ENCODE measurements at places on chromosomes 2 and 18.
A peak's percentile ranks its signal among the peaks of the same experiment; 100 is the strongest.

GRCh38 chr18:7090771-7091170 is 26.8 kb downstream of the LAMA1 start:
- DNase-seq: no peak

DNA sequence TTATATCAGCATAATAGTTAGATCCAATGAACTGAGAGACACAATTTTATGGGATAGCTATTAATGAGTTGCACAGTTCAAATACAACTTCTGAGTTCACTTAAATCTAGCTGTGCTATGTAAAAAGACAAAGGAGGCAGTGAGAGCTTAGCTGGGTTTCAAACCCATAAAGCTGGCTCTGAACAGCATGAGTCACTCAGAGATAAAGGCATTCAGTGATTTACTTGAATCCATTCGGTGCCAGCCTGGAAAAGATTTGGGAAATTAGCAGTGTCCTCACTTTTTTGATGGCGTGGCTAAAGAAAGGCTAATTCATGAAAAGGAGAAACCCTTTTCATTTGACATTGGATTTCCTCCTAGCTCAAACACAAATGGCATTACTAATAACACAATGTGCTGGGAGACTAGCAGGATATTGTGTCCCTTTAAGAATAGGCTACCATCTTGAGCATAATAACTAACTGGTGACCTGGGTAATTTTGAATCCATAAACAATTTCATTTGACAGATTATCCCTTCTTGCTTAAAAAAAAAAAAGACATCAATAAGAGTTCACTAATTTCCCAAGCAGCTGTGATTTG is 98.4 kb upstream of the NEUROD1 start:
- no peak for DNase-seq

- DNase-seq: peak; percentile 35
Measured at GRCh38 chr2:173414823-173415322, 60.2 kb downstream of the CDCA7 start.

DNA sequence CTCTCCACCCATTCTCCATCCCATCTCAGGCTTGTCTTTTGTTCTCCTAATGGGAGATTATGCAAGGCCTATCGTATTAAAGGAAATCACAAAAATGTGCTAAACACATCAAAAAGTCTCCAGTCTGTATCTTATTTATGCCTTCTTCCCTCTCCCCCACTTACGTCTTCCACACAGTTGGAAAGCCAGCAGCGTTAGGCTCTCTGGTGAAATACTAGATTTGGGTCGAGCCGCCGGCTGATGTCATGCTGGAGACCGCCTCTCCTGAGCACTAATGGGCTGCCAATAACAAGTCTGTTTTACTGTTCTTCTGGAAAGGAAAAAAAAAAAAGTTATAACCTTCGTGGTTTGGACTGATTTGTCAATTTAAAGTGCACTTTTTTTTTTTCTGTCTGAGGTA is 182.7 kb upstream of the SIX2 start:
- DNase-seq: no peak

- DNase-seq: no peak
Measured at GRCh38 chr2:178805457-178805856, 1.8 kb downstream of the TTN start.

- peak; percentile 15 for DNase-seq
Measured at GRCh38 chr18:26448714-26449159, 99.6 kb downstream of the KCTD1 start.

DNA sequence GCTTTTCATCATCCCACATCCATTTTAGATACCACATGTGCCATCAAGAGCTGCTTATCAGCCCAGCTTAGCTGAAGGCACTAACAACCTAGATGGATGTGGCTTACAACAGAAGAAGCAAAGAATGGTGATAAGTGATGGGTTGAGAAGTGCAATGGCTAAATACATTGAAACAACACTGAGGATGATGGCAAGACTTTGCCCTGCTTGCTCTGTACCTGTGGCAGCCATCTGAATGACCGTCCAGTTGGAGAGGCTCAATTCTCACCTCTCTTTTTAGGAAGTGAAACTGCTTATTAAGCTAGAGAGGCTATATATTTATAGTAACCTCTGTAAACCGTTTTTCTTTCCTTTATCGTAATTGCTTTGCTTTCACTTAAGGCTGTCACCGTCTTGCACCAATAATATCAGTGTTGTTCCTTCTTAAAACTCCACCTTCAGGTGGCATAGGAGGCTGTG is 5.7 kb downstream of the GPATCH11 start:
- no peak for DNase-seq

DNA sequence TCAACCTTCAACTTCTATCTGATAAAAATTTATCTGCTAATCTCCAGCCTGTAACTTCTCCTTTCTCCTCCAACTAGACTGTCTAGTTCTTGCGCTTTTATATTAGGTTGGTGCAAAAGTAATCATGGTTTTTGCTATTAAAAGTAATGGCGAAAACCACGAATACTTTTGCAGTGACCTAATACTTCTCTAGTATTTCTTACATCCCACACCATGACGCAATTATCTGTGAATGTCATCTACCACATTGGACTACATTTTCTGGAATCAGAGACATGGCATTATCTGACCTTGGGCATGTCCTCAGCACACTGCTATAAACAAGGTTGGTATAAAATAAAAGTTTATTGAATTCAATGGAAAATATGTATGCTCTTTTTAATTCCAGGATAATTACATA is 370.2 kb upstream of the LYPD1 start:
- no peak for DNase-seq

GRCh38 chr2:237917696-237918374 is 49.0 kb upstream of the UBE2F start:
- no peak for DNase-seq

- no peak for DNase-seq
Measured at GRCh38 chr2:134183679-134184078, 70.2 kb upstream of the MGAT5 start.

DNA sequence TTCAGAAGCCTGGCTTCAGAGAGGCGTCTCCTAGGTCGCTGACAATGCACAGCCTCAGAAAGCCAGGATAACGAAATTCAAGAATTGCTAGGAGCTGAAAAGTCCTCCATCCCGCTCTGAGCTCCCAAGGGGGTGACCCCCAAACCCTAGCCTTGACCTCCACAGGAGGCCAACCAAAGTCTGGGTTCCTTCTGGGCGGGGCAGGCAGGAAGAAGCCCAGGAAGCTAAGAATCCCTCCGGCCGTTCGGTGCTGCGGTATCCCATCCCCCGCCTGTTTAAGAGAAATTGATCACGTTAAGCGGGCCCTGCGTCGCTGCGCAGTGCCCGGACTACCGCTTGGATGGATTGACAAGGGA is 2.5 kb upstream of the OSR1 start:
- DNase-seq: peak; percentile 57

DNA sequence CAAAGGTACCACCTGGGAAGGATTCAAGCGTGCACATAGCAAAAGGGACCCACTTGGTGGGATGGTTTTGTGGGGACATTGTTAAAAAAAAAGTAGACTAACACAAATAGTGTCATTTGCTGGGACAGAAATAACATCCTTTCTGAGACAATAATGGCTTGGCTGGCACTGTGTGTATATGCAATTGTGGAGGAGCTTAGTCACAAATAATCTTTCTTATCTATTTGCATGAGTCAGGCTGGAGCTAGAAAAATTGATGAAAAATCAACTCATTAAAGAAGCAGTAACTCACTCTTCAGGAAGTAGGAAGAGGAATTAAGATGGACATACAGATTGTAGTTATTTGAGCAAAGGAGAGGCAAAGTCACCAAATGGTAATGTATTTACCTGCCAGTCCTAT is 29.5 kb upstream of the ITGB6 start:
- no peak for DNase-seq

GRCh38 chr2:84970868-84971509 is at the start of gene KCMF1:
TSS of gene KCMF1 (plus strand) at chr2:84971161. CDS start at chr2:84971452, 291 bp downstream.
- DNase-seq: peak; percentile 83

DNA sequence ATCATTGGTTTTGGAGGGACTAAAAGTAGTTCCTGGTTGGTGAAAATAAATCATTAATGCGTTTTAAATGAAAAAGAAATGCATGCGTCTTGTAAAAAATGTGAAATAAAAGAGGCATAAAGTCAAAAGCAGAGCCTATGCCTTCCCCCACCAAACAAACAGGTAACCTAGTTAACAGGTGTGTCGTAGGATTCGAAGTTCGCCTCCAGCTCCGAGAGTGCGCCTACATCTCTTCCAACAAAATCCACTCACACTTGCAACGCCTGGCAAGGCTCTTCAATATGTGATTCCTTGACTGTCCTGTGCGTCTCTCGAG is 677 bp upstream of the SMAD4 start:
- DNase-seq: no peak

DNA sequence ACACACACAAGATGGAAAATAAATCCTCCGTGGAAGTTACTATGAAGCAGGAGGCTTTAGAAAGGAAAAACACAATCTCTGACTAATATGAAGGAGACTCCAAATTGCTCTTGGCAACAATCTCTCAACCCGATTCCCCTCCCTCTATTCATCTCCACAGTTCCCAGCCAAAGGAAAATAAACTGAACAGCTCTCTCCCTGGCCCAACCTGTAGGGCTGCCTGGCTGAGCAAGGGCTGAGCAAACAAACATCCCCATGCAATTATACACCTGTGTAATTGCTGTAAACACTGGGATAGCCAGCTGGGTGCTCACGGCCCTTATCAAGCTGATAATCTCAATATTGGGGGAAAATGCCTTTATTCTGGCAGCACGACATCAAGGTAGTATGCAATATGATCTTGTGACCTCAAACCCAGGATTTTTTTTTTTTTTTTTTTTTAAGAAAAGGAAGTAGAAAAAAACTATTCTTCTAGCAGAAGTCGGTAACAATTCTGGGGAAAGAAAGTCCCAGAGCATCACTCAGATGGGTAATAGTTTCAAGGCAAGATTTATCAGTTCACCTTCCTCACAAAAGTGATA is 203.3 kb upstream of the SMAD2 start:
- DNase-seq: peak; percentile 68

- no peak for DNase-seq
Measured at GRCh38 chr18:57651914-57652313, 30.3 kb upstream of the NARS1 start.

GRCh38 chr2:207163053-207163755 is 2.5 kb downstream of the KLF7 start:
- peak; percentile 50 for DNase-seq

GRCh38 chr2:173271825-173272224 is 82.8 kb upstream of the CDCA7 start:
- DNase-seq: no peak

GRCh38 chr2:227788561-227789018 is 25.1 kb upstream of the CCL20 start:
- DNase-seq: no peak

- no peak for DNase-seq
Measured at GRCh38 chr2:196941398-196942078, 15.0 kb upstream of the PGAP1 start.

GRCh38 chr2:203578759-203579643 is 43.9 kb upstream of the RAPH1 start:
- DNase-seq: peak; percentile 25

DNA sequence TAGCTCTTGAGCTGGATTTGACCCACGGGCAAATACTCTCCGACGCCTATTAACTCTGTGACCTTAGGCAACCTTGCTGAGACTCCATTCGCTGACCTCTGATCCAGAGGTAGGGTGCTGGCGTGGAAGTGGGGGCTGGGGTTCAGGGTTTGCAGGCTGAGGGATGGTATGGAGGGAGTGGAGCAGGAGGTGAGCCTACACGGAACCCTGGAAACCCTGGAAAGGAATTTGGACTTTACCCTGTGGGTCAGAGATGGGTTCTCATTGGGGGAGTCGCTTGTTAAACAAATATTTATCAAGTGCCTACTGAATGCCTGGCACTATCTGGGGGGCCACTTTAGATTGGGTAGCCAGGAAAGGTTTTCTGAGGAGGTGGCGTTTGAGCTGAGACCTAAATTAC is 58.2 kb upstream of the FZD7 start:
- no peak for DNase-seq

GRCh38 chr2:237624565-237624964 is 2.8 kb upstream of the LRRFIP1 start:
- no peak for DNase-seq

DNA sequence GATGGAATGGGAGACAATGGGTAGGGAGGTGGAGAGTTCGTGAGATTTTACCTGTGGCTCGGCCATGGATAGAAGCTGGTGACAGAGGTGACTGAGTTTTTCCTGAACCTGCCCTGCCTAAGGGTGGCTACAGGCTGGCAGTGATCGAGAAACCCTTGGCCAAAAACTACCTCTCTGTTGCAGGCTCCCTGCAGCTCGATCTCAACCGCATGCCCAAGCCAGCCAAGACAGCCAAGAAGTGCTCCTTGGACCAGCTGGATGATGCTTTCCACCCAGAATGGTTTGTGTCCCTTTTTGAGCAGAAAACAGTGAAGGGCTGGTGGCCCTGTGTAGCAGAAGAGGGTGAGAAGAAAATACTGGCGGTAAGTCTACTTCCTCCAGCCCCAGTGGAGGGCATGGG is 225.5 kb downstream of the DYSF start:
- no peak for DNase-seq

DNA sequence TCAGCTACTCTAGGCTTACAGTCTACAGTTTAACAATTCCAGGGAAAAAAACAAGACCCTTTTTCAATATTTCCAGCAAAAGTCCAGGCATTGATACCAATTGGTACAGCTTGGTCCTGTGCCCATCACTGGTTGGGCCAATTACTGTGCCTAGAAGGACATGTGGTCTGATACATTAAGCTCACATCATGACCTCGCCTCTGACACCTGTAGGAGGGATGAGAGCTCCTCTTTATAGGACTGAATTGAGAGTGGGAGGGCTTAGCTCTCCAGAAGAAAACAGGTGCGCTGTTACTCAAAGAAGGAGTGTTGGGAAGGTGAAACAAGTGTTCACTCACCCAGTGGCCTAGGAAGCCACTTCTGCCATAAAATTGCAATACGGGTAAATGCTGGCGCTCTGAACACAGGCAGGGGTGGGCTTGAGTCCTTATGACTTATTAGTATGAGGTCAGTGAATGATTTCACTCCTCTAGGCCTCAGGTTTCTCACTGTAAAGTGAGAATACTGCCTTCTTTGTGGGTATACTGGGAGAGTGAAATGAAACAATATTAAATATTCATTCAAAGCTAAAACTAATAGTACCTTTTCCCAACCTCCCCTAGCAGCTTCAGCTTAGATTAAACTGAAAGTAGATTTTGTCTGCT is 49.7 kb downstream of the RABL2A start:
- no peak for DNase-seq

GRCh38 chr2:81648370-81648769 is 1343.8 kb upstream of the LRRTM1 start:
- DNase-seq: no peak

DNA sequence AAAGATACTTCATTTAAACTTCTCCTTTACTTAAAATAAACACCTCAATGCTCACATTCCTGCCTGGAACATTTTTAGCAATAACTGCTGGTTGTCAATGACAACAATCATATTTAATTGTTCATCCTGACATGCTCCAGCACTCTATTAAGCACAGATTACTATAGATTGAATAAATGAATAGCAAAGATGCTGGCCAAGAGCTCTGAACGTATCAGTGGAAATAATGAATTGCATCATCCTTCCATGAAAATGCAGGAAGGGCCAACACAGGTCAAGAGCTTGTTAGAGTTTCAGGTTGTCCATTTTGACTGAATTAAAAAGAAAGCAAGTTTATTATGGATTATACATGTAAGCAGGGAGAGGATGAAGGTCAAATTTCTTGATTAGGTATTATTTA is 994.0 kb downstream of the TSN start:
- no peak for DNase-seq
